Activated CD4-positive, alpha-beta T cell treated with anti-CD3 and anti-CD28 coated beads for 36 hours (primary cell): ENCODE measurements at places on chromosomes 11 and 22. TPM values are rescaled to one million over a fixed set of nuclear protein-coding genes. Genes with fewer than 3 reads are reported as not detected.

DNA sequence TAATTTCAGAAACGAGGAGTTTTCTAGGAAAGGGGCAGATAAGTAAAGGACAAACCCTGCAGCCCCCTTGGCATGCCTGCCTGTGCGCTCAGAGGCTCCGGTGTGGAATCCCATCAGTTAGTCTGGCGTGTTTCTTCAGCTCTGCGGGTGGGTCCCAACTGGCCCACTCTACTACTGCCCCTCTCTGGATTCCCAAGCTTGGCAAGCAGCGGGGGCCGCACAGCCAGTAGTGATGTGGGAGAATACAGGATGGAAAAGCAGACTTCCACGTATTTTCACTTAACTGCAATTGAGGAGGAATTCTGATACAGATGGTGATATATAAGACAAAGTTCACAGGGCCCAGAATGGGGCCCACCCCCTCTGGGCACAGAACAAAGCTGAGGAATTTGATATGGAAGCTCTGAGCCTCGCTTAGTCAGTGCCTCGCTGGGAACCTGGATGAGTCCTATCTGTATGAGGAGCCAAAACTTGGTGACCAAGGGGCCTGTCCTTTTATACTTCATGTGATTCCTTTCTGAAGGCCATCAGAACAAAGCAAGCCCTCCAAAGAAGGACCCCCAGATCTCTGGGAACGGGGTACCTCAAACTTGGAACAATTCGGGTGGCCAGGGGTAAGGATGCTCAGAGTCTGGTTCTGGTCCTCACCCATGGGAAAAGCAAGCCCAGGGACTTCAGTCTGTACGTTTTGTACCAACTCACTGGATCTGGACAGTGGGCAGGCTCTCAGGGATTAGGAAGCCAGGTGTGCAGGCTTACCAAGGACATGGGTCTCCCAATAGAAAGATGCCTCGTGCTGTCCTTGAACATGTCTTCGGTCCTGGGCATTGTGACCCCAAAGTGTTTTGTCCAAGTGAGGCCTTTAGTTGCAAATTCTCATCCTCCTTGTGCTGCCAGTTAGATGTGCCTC, 26.0 kb downstream of the RELT start:
- DNase-seq: no peak

Gene PGA5
- total RNA-seq: not detected

Gene OR5A1
- not detected for total RNA-seq

Gene TMEM126A
- total RNA-seq: 37.4 TPM

DNA sequence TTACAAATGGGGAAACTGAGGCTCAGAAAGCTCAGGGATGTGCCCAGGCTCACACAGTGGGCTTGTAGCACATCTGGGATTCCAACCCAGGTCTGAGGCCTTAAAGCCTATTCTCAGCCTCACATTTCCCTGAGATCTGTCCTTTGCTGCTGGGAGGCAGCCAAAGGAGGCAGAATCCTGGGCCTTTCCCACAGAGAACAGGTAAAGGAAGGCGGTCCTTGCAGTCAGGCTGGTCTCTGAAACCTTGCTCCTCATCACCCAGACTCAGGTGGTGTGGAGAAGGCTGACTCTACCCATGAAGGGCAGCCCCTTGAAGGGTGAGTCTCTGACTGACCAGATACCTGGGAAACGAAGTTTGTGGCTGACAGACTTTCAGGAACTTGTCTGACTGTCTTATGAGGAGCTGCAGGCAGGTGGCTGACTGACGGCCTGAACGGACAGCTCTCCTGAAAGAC, 7.8 kb downstream of the SLCO2B1 start:
- DNase-seq: no peak

GRCh38 chr22:29300467-29300806, 6.0 kb upstream of the GAS2L1 start:
- DNase-seq: no peak

DNA sequence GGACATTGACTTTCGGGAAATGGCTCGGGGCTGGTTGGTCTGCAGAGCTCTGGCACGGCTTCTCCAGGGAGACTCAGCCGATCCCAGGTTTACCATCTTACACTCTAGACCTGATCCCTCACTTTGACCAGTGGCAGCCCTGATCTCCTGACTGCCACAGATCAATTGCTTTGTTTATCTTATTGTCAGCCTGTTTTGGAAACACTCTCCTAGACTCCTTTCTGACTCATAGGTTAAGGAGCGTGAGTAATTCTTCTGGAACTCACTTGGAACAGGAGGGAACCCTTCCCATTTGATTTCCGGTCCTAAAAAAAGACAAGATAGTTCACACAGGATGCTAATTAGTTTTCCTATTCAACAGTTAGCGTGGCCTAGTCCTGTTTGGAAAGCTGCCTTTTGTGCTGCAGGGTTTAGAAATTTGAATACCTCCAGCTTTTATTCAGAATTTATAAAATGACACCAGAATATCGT, 16.0 kb upstream of the BMAL1 start:
- DNase-seq: no peak

GRCh38 chr11:110527146-110527545, 97.4 kb downstream of the FDX1 start:
- no peak for DNase-seq

Gene ZNF215
- total RNA-seq: 3.6 TPM

Gene APOL4
- total RNA-seq: 0.16 TPM

- peak; percentile 60 for DNase-seq
These were observed 17.5 kb downstream of the FGF3 start for GRCh38 chr11:69801513-69802335.

Gene OLFML1
- total RNA-seq: not detected

DNA sequence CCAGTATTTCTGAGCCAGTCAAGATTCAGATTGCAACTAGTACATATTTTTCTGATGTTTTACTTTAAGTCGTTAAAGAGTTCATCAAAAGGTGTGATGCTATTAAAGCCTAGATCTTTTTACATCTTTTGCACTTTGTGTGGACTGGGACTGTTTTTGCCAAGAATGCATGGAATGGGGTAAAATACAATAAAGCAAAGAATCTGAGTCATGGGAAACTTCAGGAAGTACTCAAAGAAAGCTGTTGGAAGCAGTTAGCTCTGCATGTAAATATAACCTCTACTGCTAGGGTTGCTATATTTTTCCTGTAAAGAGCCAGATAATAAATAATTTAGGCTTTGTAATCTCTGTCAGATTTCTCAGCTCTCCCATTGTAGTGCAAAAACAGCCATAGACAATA, 20.9 kb downstream of the ATXN10 start:
- no peak for DNase-seq

DNA sequence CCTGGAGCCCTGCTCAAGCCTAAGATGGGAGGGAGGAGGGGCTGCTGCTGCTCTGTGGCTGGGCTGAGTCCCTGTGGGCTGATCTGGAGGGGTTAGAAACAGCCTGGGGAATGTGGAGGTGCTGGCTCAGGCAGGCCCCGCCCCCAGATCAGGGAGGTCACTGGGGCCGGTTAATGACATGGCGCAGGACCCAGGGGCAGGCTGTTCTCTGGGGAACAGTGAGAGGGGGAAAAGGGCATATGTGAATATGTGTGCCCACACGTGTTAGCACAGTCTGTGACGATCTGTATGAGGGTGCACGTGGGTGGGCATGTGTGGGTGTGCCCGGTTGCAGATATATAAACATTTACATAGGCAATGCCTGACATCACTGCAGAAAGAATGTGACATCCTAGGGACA, 143.5 kb downstream of the MIAT start:
- DNase-seq: no peak

GRCh38 chr11:127392575-127392974, 392.0 kb upstream of the KIRREL3 start:
- no peak for DNase-seq

DNA sequence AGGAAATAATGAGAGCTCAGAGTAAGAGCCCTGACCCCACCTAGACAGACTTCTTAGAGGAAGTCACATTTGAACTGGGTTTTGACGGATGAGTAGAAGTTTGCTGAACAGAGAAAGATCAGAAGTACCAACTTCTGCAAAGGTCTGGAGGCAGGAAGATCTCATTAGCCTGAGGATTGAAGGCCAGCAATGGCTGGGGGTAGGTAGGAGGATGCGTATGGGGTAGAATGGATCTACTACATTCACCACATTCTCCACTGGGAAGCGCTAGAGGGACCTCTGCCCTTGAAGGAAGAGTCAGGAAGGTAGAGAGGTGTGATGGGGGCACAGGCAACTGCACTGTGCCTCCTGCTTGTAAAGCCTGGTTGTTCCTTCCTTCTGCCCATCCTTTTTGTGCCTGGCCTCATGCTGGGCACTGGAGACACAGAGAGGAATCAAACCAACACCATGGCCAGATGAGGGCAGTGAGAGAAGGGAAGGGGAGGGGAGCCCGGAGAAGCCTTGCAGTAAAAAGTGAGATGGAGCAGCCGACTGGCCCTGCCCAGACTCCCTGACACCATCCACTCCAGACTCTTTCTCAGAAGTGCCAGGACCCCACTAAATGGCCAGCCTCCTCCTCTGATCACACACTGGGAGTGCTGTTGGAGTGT, 4.9 kb downstream of the TPBGL start:
- DNase-seq: no peak

Gene OR8B2
- total RNA-seq: not detected

Gene LRRC74B
- total RNA-seq: not detected

DNA sequence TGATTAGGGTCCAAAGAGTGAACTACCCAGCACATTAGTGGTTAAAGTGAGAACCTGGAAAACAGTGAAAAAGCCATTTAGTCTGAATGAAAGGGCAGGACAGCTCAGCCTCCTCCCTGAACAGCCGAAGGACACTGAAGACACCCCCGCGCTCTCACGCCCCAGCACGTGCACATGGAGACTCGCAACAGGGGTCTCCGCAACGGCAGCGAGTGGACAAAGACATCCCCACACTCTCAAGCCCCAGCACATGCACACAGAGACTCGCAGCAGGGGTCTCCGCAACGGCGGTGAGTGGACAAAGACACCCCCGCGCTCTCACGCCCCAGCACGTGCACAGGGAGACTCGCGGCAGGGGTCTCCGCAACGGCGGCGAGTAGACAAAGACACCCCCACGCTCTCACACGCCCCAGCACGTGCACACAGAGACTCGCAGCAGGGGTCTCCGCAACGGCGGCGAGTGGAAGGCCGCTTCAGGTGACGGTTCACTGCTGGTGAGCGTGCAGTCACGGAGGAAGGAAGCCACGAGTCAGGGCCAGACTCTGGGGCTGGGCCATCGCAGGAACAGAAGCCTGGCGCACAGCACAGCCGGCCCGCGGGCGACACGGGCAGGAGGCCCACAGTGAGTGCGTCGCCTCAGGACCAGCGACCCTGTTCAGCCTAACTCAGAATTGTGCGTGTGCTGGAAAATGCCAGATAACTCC, 43.6 kb downstream of the BRD1 start:
- DNase-seq: no peak

GRCh38 chr11:119744577-119744976, 15.6 kb upstream of the NECTIN1 start:
- no peak for DNase-seq

Gene EIF4ENIF1
- total RNA-seq: 75.0 TPM

- DNase-seq: no peak
These were observed 70.6 kb downstream of the RRAS2 start for GRCh38 chr11:14288189-14288935.
